ENCODE measurements at places on chromosomes 5 and 9.

DNA sequence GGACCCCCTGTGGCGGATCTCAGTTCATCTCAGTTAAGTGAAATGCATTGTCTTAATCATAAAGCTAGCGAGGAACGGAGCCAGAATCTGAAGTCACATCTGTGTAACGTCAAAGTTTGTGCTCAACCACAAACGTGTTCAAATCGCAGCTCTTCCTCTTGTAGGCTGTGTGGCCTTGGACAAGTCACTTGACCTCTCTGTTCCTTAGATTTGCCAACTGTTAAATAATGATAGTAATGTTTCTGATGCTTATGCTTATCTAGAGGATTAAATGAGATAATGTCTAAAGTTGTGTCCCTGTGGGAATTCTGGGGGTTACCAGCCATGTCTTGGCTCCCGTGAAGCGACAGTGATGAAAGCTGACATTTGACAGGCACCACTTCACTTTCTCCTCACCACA lies 69.2 kb upstream of the NEURL1B start:
- no peak for DNase-seq

DNA sequence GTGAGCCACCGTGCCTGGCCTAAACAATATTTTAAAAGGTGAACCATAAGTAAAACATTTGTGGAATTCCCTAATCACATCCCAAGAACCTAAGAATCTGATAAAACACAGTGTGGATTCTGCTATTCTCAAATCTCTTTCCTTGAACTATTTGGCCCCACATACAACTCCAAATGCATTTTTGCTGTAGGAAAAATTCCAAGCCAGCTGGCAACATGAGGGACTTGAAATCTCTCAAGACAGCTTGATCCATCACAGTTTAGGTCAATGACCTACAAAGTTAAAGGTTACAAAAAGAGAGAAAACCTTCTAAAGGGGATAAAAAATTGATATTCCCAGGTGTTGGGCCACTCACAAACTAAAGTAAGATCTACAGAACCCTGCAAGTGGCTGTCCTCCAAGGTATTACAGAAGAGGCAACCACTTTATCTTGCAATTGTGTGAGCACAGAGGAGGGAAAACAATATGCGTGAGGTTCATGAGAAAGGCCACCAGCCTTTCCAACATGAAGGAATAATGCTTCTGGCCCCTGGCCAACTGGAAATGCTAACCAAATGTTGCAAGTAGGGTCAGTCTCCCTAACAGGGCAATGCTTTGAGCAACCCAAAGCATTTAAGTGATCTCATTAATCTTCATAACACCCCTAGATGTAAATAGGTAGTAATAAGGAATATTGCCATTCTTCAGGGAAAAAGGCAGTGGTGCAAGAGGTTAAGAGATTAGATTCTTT lies 221.4 kb downstream of the SEMA5A start:
- no peak for DNase-seq

DNA sequence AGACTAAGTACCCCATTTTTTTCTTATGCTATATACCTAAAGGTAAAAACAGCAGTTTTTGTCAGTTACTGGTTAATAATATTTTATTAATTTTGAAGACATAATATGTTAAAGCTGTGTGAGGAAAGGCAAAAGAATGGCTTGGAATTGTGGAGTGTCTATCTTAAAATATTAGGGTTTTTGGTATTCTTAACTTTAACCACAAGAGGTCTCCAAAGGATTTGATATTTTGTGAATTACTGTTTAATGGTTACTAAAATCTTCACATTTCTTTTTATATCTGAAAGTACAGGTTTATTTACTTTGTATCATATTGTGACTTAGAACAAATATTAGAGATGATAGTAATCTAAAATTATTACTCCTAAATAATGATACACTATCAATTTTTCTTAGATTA lies 32.0 kb upstream of the DHFR start:
- DNase-seq, result no peak

GRCh38 chr5:85182344-85182743 lies 797.7 kb upstream of the EDIL3 start:
- DNase-seq, result no peak

DNA sequence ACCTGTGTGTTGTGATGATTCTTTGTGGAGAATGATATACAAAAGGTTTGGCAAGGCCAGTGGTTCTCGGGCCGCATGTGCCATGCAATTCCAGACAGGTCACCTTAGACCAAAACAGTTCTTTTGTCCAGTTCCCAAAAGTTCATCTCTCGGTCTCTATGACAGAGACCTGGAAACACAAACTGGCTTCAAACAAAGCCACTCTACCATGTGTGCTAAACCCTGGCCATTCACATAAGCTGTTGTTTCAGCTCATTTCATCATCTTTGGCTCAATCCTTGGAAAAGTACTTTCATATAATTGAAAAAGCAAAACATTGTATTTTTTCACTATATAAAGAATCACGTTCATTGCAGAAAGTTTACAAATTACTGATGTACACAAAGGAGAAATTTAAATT lies 210.5 kb upstream of the SEMA6A start:
- no peak for DNase-seq

GRCh38 chr9:95005278-95006143 lies 279.0 kb downstream of the AOPEP start:
- DNase-seq, result no peak

GRCh38 chr9:4670591-4670990 lies 4.3 kb upstream of the SPATA6L start:
- no peak for DNase-seq

- DNase-seq, result peak; percentile 96
Observed at GRCh38 chr9:110125207-110125751, 82.7 kb downstream of the C9orf152 start.

- DNase-seq, result no peak
Observed at GRCh38 chr5:172096207-172096940, 89.9 kb upstream of the FBXW11 start.

Measured in BJ (cell line).